ENCODE measurements at places on chromosomes 3 and 15.

- no peak for DNase-seq
Measured at GRCh38 chr3:186411994-186412393, 50.0 kb upstream of the DGKG start.

GRCh38 chr3:143571548-143571947, 276.7 kb downstream of the SLC9A9 start:
- DNase-seq: no peak

DNA sequence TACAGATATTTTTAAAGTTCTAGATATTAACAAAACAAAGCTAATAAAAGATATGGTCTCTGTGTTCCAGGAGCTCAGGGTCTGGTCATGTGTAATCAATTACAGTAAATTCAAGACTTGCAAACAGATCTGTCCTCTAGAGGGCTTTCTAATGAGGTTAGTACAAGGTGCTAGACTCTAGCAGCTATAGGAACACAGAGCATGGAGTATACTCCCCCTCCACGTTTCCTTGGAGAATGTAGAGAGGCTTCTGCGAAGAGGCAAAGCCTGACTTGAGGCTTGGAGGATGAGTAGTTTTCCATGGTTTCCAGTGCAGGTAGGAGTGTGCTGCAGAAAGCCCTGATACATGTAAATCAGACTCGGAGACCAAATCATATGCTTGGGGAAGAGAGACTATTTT, 32.7 kb upstream of the DLG1 start:
- DNase-seq: no peak

GRCh38 chr15:52551762-52552161, 17.1 kb downstream of the ARPP19 start:
- DNase-seq: no peak

DNA sequence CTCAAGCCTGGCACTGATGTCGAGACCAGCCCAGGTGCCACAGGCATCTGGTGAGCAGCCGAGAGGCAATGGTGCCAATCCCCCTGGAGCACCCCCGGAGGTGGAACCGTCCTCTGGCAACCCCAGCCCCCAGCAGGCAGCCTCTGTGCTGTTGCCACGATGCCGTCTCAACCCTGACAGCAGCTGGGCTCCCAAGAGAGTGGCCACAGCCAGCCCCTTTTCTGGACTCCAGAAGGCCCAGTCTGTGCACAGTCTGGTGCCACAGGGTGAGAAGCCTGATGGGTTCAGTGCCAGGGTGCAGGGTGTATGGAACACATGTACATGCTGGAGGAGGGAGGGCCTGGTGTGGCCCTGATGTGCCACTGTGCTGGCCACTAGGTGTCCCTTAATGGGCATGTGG, 4.9 kb upstream of the JMJD7 start:
- DNase-seq: no peak

DNA sequence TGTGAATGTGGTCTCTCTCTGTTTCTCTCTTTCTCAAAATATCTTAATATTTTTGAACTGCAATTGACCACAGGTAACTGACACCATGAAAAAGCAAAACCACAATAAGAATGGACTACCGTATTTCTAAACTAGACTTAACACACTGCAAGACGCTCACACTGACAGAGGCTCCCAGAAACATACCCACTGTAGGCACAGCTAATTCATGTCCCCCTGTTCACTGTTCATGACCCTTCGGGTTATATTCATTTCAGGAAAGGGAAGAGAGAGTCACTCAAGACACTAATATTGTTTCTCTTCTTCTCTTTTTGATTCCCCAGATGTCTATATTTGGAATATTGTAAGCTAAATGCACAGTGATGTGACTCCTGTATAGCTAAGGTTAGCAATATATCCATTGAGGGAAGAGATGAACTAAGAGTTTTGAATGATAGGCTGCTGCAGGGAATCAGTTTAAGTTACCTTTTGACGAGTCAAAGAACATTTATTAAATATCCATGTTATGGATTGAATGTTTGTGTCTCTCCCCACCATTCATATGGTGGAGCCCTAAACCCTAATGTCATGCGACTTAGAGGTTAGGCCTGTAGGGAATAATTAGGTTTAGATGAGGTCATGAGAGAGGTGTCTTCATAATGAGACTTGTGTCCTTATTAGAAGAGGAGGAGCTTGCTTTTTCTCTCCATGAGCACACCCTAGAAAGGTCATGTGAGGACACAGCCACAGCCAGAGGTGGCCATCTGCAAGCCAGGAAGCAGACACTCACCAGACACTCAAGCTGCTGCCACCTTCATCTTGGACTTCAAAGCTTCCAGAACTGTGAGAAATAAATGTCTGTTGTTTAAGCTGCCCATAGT, 216.6 kb upstream of the GRM7 start:
- no peak for DNase-seq

- DNase-seq: no peak
Measured at GRCh38 chr3:66971245-66971644, 26.9 kb upstream of the KBTBD8 start.

GRCh38 chr15:88035381-88035780, 221.2 kb downstream of the NTRK3 start:
- no peak for DNase-seq

DNA sequence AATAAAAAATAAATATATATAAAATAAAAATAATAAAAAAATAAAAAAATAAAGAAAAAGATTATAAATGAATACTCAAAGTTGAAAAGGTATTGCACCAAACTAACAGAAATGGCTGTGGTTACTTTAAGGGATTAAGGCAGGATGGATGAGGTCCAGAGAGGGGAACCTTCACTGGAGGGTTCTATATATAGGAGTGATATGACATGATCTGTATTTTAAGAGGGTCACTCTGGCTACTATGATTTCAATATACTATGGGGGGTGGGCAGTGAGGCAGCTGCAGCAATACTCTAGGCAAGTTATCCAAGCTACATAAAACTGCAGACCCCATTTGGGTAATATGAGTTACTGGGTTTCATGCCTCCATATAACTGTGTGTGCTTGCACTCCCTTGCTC, 24.6 kb downstream of the ACAD11 start:
- DNase-seq: no peak

GRCh38 chr3:175149675-175150074, 290.5 kb downstream of the NAALADL2 start:
- DNase-seq: no peak

- no peak for DNase-seq
Measured at GRCh38 chr3:61772456-61772855, 211.1 kb downstream of the PTPRG start.

DNA sequence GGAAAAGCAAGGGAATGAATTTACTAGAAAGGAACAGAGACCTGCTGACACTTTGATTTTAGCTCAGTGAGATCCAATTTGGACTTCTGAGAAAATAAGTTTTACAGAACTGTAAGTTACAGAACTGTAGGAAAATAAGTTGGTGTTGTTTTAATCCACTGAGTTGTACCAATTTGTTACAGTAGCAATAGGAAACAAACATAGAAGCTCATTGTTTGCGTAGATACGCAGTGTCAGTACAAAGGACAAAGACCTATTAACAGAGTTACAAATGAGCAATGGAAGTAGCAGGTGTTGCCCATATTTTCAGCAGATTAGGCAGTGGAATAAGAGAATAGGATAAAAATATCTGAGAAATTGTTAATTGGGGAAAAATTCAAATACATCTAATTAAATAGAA, 385.8 kb upstream of the CNTN6 start:
- no peak for DNase-seq

DNA sequence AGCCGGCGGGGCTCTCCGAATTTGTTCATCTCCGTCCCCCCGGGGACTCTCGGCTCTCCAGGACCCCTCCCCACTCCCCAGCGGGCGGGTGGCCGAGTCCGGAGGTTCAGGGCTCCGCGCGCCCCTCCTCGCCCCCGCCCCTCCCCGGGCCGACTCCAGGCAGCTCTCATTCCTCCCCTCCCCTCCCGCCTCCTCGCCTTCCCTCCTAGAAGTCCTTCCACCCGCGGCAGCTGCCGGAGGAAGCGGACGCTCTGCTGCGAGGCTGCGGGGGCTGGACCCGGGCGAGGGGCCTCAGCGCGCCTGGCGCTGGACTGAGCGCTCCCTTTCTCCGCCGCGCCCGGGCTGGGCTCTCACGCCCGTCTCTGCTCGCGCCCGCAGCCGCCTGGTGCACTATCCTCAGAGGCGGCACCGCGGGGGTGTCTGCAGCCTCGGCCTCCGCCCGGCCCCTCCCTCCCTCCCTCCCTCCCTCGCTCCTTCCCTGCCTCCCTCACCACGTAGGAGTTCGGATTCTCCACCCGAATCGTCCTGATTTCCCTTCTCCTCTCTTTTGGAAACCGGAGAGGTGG, at the start of gene ROBO2:
Gene ROBO2 (plus strand): TSS at position 494 of the 566 bp plus-strand sequence. CDS start 687 bp downstream, outside the sequence.
- DNase-seq: no peak

DNA sequence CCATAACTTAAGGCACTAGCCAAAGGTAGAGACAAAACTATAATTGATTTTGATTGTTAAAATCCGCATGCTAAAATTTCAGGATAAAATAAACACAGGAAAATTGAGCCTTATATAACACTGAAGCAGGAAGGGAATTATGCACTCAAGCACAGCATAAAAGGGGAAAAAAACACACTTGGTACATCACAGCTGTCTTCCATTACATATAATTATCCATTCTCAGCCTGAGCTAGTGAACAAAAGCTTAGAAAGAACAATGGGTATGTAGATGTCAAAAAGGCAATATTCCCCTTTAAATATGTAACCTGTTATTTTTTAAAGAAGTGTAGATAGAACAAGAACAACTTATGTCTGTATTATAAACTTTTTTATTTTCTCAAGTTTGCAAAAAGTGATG, 899.2 kb downstream of the ROBO1 start:
- no peak for DNase-seq

DNA sequence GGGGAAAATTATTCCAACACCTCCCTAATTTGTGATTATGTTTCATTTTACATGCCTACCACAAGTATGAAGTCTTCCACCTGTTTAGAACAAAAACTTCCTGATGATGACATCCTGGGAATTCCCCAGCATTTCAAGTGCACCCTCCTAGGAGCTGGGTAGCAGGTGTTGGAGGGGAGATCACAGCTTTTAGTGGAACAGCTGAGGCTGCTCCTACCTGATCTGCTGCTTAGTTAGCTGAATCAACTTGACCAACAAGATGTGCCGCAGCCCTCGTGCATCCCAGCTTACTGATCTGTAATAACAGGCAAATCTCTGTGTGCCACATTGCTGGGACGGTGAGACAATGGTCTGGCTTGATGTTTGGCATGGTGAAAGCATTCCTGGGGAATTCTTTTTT, 29.7 kb downstream of the TRAK1 start:
- no peak for DNase-seq

GRCh38 chr3:134621854-134622253, 29.0 kb downstream of the KY start:
- DNase-seq: no peak

- DNase-seq: peak; percentile 47
Measured at GRCh38 chr15:67833710-67834511, 5.9 kb downstream of the RNU6-1 start.

DNA sequence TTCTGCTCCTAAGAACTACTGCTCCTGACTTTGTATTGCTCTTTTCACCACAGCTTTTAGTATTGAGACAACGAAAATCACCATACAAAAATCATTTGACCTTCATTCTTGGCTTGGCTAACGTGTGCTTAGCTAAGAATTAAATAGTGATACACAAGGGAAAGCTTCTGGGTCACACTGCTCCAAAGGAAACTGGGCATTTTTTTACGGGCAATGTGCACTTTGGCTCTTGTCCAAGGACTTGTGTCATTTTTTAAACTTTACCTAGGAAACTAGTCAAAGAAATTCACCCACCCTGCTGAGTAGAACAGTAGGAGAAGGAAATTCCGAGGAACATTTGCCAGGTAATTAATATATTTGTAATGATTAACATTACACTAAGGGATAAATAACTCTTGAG, 19.8 kb downstream of the WDR72 start:
- DNase-seq: no peak

GRCh38 chr3:123768480-123769355, 115.4 kb downstream of the MYLK start:
- DNase-seq: no peak

DNA sequence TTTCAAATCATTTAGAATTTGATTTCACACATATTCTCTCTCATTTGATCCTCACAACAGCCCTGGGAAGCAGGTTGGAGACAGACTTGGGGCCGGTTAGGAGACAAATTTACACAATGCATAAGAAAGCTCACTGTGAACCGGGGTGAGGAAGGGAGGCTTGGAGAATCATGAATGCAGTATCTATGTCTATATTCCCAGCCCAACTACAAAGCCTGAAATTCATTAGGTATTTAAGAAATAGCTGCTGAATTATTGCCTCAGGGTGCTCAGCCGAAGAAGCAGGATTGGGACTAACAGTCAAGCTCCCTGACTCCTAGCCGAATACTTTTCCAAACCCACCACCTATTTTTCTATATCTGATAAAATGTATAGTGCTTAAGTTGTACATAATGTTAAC, 8.4 kb upstream of the GOLGA6C start:
- no peak for DNase-seq

DNA sequence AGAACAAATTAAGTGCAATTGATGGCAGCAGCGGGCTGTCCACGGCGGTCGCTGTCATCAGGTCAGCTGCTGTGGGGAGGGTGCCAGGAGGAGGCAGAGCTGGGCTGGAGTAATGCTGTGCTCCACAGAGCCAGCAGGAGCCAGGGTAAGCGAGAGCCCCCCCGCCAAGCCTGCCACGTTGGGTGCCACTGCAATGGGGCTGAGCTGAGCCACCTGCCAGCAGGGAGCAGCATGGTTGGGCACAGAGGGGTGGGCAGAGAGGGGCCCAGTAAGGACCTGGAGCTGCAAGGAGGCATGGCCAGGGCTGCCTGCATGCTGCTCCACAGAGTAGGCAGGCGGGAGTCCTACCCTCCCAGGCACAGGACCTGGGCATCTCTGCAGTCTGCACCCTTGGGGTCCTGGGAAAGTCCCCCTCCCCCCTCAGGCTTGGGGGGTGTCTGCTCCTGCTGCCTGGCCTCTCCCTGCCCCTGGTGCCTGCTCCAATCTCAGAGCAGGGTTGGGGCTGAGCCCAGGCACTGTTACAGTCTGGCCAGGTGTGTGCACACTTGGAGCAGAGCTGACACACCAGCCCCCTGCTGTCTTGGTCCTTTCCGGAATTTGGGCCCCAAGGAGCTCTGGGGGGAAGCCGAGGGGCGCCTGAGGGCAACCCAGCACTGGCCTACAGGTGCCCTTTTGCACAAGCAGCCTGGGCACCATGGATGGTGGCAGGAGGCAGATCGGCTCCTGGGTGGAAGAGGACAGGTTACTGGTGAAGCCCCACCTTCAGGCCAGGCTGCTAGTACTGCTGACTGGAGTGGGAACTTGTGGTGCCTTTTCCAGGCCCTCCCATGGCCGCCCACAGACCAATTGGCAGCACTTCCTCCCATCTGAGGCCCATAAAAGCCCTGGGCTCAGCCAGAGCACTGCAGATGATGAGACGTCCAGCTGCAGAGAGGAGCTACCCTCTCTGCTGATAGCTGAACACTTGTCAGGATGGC, 8.5 kb upstream of the PIAS1 start:
- DNase-seq: no peak

GRCh38 chr3:126512916-126513650, 4.5 kb downstream of the UROC1 start:
- DNase-seq: no peak

All from adrenal gland (tissue), 19 donors.